H1 (cell line): ENCODE measurements at places on chromosomes 12 and 14. TPM values are rescaled to one million over a fixed set of nuclear protein-coding genes. Genes with fewer than 3 reads are reported as not detected.

GRCh38 chr12:50261654-50262053 lies 21.7 kb downstream of the LIMA1 start:
- H3K4me3 ChIP-seq = no peak overlapping the region
- H3K27me3 ChIP-seq = no peaks in the 10 kb centered on the region
- H3K27ac ChIP-seq = no peak overlapping the region
- DNase-seq = no peak
- no peaks in the 10 kb centered on the region for H3K36me3 ChIP-seq

GRCh38 chr14:92819011-92819597 lies 25.0 kb downstream of the GOLGA5 start:
- no peak overlapping the region for H3K27ac ChIP-seq
- H3K4me1 ChIP-seq = no peaks in the 10 kb centered on the region
- H3K27me3 ChIP-seq = no peaks in the 10 kb centered on the region

The OLR1 gene
- total RNA-seq = not detected in 2 replicates

DNA sequence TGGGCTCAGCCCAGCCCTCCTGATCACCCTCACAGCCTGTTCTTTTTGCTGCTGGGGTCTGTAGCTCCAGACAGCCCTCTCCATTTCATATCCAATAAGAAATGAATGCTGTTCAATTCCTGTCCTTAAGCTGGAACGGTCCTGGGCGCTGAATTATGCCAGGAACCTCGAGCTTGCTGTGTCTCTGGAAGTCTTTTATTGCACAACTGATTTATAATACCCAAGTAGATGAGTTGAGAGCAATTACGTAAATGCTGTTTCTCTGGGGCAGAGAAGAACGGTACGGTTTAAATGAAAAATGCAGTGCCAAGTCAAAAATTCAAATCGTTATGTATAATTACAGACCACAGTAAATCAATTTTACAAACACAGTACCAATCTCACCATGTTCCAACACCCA lies 161.0 kb downstream of the SAMD4A start:
- no peak overlapping the region for H3K27ac ChIP-seq
- H3K4me1 ChIP-seq = peaks cover 4% of the 10 kb centered on the region; the same call in 1 of the 2 replicates
- H3K27me3 ChIP-seq = no peaks in the 10 kb centered on the region
- no peak overlapping the region for H3K4me3 ChIP-seq

The PRB2 gene
- not detected in 2 replicates for total RNA-seq

- H3K36me3 ChIP-seq = peaks cover 4% of the 10 kb centered on the region; the same call in 1 of the 2 replicates
- no peak overlapping the region for H3K4me3 ChIP-seq
- H3K27me3 ChIP-seq = no peaks in the 10 kb centered on the region; the same call in 1 of the 2 replicates
- H3K4me1 ChIP-seq = peaks cover 5% of the 10 kb centered on the region
- no peak overlapping the region for H3K27ac ChIP-seq
These were observed 6.0 kb downstream of the BICDL1 start for GRCh38 chr12:119994892-119995658.
